Activated gamma-delta T cell treated with anti-CD3 and anti-CD28 coated beads, Interleukin-2, amount 50 U/mL, for 16 hours (primary cell): ENCODE measurements at places on chromosomes 7 and 10.

GRCh38 chr10:124175701-124176348 lies 82.4 kb upstream of the CHST15 start:
- no peak for DNase-seq

DNA sequence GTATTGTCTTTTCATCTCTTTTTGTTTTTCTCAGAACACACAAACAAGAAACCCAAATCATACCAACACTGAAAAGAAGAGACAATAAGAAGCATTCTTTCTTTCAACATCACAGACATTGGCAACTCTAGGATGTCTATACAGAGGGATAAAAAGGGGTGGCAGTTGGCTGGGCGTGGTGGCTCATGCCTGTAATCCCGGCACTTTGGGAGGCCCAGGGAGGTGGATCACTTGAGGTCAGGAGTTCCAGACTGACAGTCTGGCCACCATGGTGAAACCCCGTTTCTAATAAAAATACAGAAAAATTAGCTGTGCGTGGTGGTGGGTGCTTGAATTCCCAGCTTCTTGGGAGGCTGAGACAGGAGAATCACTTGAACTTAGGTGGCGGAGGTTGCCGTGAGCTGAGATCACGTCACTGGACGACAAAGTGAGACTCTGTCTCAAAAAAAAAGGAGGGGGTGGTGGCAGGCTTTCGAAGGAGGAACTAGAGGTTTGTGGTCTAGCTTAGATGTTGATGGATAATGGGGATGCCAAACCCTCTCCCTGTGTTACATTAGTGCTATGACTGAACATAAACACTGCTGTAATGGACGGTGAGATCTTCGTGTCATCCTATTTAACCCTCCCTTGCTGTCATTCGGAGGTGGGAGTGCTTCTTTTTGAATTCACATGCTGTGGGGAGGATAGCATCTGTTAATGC lies 9.4 kb downstream of the CNNM2 start:
- no peak for DNase-seq

- no peak for DNase-seq
These were observed 1.4 kb downstream of the LANCL2 start for GRCh38 chr7:55366461-55367070.

DNA sequence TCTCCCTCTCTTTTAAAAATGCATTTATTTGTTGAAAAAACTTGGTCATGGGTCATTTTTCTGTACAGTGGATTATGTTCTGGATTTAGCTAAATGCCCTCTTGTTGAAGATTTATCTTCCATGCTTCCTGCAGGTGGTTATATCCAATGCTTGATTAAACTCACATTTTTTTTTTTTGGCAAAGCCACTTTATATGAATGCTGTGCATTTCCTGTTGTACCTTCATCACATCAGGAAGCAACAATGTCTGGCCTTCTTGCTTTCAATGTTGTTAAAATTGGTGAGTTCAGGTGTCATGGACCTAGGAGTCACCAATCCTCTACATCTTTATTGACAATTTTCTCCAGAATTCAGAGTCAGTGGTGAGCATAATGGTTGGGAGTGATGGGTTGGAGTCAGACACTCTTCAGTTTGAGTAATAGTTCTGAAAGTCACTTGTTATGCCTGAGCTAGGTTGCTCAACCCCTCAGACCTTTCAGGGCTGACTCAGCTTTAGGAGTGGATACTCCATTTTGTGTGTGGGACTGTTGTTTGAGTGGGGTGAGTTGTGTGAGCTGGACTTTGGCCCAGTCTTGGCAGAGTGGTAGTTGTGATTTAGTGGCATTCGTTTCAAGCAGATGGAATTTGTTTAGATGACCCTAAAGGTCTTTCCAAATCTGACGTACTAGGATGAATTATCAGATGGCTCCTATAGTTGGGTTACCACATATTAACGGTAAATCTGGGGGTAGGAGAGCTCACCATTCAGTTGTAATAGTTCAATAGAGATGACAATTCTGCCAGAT lies 213.5 kb upstream of the ZNF32 start:
- no peak for DNase-seq

DNA sequence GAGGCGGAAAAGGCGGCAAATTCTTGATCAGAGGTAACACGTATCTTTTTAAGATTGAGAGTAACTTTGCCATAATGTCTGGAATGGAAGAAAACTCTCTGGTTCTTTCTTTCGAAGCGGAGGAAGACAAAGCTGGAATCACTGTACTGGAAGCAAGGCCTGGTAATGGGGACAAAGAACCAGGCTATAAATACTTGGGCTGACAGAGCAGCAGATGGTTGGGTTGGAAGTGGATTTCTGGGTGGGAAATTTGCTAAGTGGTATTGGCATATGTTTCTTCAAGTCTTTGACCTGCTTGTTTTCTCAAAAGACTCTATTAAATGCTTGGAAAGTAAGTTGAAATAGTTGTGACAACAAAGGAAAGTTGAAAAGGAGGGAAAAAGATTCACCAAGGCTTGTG lies 87.3 kb upstream of the SFMBT2 start:
- no peak for DNase-seq

GRCh38 chr7:128265156-128265905 lies 24.3 kb downstream of the LEP start:
- DNase-seq, result no peak

- DNase-seq, result no peak
These were observed 16.4 kb upstream of the PDZD8 start for GRCh38 chr10:117391436-117392205.

DNA sequence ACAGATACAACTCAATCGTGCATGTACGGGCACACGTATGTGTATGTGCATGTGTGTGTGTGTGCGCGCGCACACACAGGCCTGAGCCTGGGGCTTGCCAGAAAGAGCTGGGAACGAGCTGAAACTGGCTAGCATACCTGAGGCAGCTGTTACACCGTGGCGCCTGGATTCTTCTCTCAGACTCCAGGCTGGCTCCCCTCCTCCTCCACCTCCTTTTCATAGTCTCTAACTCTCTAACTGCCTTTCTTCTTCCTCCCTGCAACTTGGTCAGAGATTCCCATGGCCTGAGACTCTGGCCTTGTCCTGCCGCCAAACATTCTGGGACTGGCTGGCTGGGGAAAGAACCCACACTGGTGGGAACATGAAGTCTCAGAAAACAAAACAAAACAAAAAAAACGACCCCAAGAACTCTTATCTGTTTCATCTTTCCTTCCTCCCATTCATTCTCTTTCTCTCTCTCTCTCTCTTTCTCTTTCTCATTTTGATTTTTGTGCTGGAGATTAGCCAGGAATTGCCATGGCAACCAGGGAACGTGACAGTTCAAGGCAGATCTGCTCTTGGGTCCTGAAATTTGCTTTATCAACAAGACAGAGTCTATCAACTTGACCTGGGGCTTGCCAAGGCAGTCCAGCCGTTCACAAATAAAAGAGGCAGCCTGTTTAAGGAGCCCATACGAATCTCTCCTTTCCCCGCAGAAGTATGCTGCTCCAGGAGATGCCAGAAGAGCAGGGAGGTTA lies 76.8 kb upstream of the SEM1 start:
- no peak for DNase-seq

DNA sequence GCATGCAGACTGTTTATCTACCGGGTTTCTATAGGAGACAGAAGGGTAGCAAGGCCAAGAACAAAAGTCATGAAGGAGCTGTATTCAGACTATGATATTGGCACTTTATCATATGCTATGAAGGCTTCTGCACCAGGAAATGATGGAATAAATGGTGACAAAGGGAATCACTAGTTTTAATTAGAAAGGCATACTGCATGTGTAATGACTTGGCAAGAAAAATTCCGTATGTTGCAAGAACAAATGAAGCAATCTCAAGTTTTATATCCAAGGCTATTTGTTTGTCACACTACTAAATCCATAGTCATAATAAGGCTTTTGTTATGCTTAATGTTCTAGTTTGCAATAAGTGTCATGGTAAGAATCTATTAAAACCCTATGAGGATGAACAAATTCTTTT lies 230.9 kb downstream of the ZEB1 start:
- DNase-seq, result no peak
